ENCODE measurements at places on chromosomes 5 and 9. TPM values are rescaled to one million over a fixed set of nuclear protein-coding genes. Genes with fewer than 3 reads are reported as not detected.

Gene GPRIN1
- 0.57 TPM for total RNA-seq

DNA sequence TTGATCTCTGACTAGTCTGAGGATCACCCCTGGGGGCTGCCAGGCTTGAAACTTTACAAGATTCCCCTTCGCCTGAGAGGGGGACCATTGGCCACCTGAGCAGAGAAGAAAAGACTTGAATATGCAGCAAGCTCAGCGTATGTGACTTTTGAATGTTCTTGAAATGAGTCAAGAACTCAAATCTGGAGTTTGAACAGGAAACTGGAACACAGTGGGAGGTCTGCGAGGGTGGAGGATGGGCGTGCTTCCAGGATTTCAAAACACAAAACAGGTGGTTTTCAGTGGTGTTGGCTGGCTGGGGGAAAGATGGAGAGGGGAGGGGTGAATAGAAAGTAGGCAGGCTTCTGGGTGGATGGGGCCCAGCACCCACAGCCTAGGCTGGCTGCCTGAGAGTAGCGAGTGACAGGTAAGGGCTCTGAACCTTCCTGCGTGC is 40.6 kb downstream of the TMEM174 start:
- H3K27me3 ChIP-seq = no peaks in the 10 kb centered on the region
- H3K36me3 ChIP-seq = no peaks in the 10 kb centered on the region
- H3K4me3 ChIP-seq = no peak overlapping the region

DNA sequence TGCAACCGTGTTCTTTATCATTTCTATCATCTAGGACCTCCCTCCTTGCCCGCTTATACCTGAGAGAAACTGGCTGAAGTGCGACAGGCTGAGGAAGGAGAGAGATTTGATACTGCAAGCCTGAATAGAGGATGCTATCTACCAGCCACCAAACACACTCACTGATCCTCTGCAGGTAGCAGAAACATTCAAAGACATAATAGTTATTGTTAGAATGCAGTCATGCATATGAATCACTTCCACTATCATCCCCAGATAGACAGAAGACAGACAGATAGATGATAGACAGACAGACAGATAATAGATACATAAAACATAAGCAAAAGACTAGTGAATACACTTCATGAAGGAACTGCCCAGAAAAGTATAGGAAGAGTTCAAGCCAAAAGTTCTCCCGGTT is 32.9 kb downstream of the FAM81B start:
- no peaks in the 10 kb centered on the region for H3K36me3 ChIP-seq
- H3K27me3 ChIP-seq = no peaks in the 10 kb centered on the region
- no peak overlapping the region for H3K27ac ChIP-seq
- no peaks in the 10 kb centered on the region for H3K4me1 ChIP-seq

- DNase-seq = no peak
- no peaks in the 10 kb centered on the region for H3K27me3 ChIP-seq
- no peak overlapping the region for H3K27ac ChIP-seq
- H3K4me1 ChIP-seq = peaks cover 12% of the 10 kb centered on the region
These were observed 235.7 kb upstream of the ELL2 start for GRCh38 chr5:96197347-96197746.

Data from esophagus squamous epithelium (tissue), 5 donors.